COLO829 (cell line): ENCODE measurements at places on chromosomes 11 and 22.
A peak's percentile ranks its signal among the peaks of the same experiment; 100 is the strongest.

DNA sequence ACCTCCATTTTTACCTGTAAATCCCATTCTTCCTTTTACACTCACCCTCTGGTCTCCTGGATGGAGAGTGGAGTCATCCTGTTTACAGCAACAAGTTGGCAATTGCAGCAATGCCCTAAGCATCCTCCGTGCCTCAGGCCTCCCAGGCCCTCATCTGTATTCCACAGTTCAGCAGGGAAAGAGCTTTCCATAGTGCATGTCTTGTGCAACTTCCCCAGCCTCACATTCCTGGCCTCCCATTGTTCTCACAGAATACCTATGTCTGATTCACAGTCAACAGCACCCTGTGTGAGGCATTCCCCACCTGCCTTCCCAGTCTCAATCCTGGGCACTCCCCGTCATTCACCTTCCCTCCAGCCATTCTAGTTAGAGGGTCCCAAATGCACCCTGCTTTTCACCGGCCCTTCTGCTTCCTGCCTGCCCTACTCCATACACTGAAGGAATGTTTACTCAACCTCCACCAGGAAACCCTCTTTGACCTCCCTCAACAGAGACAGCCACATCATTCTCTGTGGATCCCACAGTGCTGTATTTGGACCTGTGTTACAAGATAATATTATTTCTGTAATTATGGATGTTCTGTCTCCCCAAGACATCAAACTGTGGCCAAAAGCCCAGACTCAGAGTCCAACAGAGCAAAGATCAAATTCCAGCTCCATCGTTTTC, 405.7 kb downstream of the BUD13 start:
- DNase-seq, result no peak

GRCh38 chr11:123653827-123654565, 428 bp downstream of the SCN3B start:
- peak; percentile 41 for DNase-seq

DNA sequence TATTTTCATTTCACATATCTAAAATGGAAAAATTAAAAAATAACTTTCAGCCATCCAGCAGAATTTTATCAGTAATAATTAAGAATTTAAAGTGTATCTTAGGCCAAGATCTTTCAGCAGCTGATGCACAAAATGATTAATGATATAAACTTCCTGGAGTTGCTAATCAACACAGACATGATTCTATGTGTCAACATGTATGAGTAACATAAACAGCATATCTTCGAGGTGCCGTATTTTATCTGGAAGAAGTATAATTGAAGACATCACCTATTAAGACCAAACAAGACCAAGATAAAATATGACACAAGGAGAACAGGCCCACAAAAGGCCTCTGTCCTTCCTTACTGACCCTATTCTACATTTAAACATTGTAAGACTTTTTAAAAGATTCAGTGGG, 45.2 kb downstream of the SLC5A12 start:
- no peak for DNase-seq

- no peak for DNase-seq
Observed at GRCh38 chr22:42691440-42691839, 29.2 kb downstream of the A4GALT start.

DNA sequence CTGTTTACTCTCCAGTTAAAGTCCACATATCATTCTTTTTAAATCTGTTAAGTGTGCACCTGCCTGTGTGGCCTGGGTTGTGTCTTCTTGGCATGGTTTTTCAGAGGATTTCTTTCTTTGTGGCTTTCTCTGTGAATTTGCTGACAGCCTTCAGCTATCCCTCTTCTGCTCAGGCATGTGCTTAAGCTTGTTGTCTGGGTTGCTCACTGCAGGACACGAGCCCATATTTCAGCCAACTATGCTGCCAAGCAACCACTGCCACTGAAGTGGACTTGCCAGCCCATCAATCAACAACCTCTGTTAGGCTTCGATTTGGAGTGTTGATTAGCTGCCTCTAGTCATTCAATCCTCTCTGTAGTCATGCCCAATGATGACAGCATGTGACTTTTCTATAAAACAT, 18.4 kb downstream of the OR51I2 start:
- no peak for DNase-seq

DNA sequence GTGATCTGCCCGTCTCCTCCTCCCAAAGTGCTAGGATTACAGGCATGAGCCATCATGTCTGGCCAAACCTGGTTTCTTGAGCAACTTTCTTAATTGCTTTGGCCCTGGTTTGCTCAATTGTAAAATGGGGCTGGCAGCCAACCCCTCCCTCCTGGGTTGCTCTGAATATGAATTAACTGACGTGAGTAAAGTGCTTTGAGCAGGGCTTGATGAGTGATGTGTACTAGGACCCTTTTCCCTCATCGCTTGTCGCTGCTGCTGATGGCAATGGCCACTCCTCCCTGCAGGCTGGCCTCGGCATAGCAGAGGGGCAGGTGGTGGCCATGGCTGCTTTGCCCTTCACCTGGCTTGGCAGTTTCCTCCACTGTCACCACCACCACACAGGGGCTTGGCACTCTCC, 41.5 kb downstream of the RNF141 start:
- no peak for DNase-seq

DNA sequence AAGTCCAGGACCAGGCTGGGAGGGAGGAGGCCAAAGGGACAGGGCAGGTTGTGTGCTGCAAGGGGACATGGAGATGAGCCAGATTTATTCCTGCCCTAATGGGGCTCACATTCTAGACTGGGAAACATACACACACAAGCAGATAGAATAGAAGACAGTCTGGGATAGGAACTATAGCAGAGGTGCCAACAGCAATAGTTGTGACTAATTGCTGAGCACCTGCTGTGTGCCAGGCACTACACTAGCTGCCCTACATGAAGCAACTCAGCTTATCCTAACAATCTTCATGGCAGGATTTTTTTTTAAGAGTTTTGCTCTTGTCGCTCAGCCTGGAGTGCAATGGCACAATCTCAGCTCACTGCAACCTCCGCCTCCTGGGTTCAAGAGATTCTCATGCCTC, 11.4 kb downstream of the MOGAT2 start:
- DNase-seq, result no peak

DNA sequence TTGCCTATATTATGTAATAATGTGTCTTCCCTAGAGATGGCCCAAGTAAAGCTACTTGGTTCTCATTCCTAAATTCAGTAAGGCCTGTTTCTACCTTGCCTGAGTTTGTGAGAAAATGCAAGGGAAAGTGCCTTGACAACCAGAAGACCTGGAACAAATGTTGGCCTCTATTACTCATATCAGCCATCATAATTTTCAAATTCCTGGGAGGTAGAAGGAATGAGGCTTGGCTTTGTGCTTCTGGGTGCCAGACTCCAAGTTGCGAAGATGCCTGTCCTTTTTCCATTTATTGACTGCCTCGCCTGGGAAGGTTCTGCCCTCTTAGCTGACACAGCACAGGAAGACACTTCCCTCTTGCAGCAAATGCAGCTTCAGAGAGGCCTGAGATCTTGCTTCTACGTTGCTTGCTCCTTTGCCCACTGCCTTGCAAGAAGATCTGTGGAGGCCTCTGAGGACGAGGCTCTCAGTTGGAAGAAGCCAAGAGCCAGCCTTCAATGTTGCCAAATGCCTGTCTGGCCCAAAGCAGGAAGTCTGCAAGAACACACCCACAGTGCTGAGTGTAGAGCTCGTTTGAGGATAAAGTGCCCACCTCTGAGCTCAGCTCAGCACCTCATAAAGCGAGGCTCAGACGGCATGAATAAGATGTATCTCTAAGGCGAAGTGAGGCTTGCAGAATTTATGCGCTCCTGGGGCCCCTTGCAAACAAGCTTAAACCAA, 120.1 kb downstream of the GALNT18 start:
- DNase-seq, result no peak

DNA sequence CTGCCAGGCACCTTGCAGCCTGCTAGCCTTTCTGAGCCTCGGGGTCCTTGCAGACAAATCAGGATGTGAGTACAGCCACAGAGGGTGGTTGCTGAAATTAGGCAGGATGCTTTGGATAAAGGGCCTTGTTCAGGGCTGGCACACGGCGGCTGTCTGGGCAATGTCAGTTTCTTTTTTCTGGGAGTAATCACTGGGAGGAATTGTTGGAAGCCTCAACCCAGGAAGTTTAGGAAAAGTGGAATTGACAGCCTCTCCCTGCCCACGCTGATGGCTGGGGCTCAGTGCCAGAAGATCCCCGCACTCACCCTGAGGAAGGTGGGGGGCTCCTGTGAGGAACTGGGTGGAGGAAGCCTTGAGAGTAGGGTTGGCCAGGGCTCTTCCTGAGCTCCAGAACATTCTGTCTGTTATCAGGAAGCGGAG, 37.4 kb downstream of the CD82 start:
- DNase-seq, result no peak

DNA sequence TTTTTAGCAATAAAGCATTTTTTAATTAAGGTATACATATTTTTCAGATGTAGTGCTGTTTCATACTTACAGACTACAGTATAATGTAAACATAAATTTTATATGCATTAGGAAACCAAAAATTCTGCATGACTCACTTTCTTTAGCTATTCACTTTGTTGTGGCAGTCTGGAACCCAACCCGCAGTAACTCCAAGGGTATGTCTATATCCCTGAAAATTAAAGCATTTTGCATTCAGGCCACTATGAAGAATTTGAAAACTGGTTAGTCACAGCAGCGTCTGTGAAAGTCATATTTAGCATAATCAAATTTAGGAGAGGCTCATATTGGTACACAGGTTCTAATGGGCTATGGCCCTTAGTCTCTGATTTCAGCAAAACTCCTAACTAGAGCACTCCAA, 46.8 kb downstream of the BBOX1 start:
- DNase-seq, result no peak
